ENCODE measurements at places on chromosomes 4 and X.
A peak's percentile ranks its signal among the peaks of the same experiment; 100 is the strongest.

DNA sequence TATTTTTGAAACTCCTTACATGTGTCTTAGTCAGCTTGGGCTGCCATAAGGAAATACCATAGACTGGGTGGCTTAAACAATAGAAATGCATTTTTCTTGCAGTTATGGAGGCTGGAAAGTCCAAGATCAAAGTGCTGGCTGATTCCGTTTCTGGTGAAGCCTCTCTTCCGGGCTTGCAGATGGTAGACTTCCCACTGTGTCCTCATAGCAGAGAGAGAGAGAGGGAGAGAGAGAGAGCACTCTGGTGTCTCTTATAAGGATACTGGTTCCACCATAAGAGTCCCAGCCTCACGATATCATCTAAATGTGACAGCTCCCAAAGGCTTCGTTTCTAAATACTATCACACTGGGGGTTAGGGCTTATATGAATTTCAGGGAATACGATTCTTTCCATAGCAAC, 39.7 kb downstream of the ENPEP start:
- no peak for DNase-seq

DNA sequence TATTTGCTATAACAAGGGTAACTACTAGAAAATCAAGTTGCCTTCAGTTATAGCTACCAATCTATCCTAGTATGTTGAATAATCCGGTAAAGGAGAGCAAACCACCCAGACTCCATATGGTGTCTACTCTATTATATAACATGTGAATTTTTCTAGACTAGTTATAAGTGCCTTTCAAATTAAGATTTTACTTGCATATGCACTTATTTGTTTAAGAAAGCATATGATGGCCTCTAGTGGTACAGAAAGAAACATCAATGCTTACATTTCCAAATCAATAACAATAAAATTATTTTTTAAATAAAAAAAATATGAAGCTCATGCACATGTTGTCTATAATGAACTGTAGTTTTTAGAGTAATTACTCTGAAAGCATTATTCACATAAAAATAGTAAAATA, 1516.4 kb upstream of the PABPC4L start:
- DNase-seq: no peak

GRCh38 chrX:19670321-19670750, 155.0 kb upstream of the MAP3K15 start:
- no peak for DNase-seq

DNA sequence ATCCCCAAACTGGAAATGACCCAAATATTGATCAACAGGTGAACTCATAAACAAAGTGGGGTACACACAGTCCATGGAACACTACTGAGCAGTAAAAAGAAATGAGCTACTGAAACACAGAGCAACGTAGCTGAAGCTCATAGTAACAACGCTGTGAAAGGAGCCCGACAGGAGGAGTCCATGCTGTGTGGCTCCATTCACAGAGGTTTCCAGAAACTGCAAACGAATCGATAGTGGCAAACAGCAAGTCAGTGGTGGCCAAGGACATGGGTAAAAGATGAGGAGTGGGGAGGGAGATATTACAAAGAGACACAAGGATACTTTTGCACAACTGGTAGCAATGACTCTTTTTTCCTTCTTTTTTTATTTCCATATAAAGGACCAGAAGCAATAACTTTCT, 90.4 kb downstream of the HAUS3 start:
- no peak for DNase-seq

- no peak for DNase-seq
Observed at GRCh38 chr4:86679441-86679840, 85.3 kb downstream of the PTPN13 start.

DNA sequence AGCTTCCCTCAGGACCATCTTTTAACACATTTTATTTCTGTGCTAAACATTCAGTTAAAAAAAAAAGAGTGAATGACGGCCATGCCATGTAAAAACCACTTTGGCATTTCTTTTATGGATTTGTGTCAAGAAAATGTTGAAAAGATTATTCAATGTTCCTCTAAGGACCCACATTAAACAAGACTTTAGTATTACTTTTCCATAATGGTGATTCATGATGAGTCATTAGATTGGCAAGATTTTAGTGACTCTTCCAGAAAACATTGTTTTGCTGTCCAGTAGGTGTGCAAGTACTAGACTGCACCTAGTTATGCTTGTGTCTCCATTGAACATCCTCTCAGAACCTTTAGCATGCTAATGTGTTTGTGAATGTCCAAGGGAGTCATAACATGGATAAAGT, 748.6 kb downstream of the STPG2 start:
- no peak for DNase-seq

DNA sequence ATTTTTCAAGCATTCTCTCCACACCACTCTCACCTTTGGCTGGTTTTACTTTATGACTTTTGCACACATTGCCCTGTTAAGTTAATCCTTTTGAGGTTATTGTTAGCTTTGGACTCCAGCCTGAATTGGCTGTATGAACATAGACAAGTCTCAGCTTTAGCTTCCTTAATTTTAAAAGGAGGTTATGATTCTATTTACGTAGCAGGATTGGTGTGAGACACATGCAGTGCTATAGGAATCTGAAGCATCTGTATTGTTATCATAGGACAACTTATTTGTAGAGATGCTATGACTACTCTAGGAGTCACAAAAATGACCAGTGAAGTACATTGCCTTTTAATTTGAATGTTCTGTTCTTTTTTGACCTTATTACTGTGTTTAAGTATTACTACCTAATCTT, 15.7 kb downstream of the PGAM4 start:
- no peak for DNase-seq

DNA sequence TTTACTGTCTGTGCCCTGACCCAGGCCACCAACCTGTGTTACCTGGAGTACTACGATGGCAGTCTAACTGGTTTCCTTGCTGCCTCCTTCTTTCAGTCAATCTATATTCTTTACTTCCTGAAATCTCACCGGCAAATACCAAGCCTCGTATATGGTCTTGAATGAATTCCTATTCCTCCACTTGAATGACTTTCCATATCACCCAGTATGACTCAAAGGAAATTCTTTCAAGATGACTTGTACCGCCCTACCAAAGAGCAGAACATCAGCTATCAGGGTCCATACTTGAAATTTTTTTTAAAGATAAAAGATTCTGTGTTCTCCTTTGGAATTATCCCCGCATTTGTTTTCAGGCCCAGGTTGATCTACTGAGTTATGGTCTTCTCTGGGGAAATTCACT, 378.0 kb downstream of the AFF2 start:
- no peak for DNase-seq

DNA sequence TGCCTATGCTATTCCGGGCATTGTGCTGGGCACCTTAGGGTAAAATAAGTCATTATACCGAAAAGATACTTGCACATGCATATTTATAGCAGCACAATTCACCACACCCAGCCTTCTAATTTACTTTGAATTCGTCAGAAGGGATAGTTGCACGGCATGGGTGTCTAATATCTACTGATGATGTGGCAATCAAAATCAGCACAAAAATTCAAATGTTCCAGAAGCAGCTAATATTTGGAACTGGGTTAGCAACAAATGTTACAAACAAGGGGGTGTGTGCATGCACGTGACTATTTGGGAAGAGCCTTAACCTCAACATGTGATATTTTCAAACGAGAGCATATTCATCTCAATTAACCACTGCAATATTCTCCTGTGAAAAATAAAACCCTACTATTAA, 79.7 kb upstream of the PRSS48 start:
- no peak for DNase-seq

DNA sequence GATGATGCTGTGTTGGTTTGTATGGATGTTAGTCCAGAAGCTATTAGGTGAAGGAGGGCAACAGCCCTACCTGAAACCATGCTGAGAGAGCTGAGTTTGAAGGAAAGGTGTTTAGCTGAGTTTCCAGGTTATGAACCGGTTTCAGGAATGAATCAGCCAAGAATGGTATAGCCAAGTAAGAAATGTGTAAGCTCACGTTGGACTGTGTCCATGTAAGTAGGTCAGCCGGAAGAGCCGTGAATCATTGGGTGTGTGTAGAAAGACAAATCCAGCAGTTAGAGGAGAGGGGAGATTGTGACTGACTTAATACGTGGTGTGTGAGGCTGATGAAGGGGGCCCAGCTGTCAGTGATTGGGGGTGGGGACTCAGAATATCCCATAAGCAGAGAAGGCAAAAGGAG, 77.2 kb upstream of the SPIN4 start:
- DNase-seq: no peak

DNA sequence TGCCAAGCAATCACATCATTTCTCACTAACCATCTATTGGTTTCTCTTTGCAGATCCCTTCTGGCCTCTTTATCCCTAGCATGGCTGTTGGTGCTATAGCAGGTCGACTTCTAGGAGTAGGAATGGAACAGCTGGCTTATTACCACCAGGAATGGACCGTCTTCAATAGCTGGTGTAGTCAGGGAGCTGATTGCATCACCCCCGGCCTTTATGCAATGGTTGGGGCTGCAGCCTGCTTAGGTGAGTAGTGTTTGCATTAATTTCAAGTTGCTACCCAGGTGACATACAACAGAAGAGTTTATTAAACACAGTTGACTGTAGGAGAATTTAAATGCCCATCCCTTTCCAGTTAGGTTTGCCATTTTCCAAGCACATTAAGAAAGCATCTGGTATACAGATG, 112.2 kb downstream of the AKAP4 start:
- DNase-seq: no peak

GRCh38 chrX:63754860-63755579, 30.0 kb downstream of the ARHGEF9 start:
- DNase-seq: peak; percentile 69

- DNase-seq: no peak
Observed at GRCh38 chr4:102301167-102301566, 44.1 kb downstream of the SLC39A8 start.

DNA sequence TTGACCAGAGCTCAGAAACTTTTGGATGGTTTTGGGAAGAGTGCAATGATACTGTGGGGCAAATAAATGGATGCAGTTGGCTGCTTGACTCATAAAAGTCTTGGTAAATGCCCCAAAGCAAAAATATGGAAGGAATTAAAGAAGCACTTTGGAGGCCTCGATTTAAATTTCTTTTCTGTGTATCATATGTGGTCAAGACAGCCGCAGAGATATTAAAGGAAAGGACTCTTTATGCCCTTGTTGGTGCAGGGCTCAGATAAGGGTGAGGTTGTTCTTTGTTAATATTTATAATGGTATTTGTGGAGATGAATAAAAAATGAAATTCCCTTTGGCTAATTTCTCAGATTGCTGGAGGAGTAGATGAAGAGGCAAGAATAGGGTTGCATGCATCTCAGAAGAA, 90.2 kb downstream of the NHS start:
- DNase-seq: no peak

- no peak for DNase-seq
Observed at GRCh38 chr4:164906368-164906767, 29.4 kb downstream of the APELA start.

DNA sequence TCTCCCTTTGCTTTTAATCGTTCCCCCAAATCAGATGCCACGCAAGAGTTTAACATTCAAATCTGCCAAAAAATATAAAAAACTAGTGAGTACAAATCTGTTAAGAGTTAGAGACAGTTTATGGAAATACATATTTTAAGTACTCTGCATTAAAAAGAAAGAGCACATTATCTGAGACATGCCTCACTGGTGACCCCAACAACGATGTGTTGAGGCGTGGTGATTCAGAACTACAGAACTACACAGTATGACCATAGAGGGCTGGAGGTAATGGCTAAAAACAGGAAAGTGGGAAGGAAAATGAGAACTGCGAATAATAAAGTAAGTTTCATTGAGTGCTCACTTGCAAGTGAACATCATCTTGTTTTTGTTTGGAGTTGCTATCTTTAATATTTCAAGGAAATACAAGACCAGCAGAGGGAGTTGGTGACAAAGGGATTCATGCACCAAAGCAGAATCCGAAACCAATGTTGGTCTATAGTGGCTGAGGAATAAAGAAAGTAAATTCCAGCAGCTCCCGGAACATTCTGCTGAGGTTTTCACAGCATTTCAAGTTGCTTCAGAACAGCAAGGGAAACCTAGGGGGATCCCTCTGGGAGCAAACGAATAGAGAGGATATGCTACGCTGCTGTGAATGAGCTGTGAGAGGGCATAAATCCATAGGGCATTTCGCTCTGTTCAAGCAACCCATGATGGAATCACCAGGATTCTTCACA, 92.2 kb downstream of the DCHS2 start:
- no peak for DNase-seq

- no peak for DNase-seq
Observed at GRCh38 chrX:31629195-31629594, 557.4 kb upstream of the FTHL17 start.

GRCh38 chr4:104693601-104694201, 199.0 kb upstream of the CXXC4 start:
- DNase-seq: no peak

DNA sequence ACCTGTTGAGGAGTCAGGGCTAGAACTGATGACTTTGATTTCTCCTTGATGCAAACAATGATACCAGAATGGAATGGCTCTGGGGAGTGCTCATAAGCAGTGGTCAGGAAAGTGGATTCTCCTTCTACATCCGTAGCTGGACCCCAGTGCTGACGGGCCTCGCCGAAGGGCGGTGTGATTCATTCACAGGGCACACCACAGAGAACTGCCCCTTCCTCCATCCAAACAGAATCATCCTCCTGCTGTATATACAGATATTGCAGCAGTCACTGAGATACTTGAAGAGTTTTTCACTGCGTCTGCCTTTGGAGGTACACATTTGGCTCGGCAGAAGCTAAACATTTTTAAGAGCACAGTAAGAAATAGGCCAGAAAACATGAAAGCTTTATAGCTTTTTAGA, 7.3 kb upstream of the DCTD start:
- DNase-seq: no peak

- DNase-seq: no peak
Observed at GRCh38 chr4:37517326-37517725, 168.8 kb downstream of the RELL1 start.

DNA sequence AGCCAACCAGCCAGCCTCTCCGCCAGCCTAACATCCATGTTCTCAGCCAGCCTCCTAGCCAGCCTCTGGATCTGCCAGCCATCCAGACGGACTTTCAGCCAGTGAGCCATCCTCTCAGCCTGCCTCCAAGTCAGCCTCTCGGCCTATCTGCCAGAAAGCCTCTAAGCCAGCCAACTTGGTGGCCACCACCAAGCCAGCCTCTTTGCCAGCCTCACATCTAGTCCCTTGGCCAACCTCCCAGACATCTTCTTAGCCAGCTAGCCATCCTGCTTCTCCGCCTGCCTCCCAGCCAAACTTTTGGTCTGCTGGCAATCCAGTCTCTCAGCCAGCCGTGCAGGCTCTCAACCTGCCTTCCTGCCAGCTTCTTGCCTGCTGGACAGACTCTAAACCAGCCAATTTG, 16.4 kb upstream of the ARAP2 start:
- no peak for DNase-seq

GRCh38 chr4:118173126-118173525, 138.8 kb downstream of the NDST3 start:
- DNase-seq: no peak

GRCh38 chr4:74031576-74031975, 6.9 kb downstream of the CXCL3 start:
- DNase-seq: no peak

DNA sequence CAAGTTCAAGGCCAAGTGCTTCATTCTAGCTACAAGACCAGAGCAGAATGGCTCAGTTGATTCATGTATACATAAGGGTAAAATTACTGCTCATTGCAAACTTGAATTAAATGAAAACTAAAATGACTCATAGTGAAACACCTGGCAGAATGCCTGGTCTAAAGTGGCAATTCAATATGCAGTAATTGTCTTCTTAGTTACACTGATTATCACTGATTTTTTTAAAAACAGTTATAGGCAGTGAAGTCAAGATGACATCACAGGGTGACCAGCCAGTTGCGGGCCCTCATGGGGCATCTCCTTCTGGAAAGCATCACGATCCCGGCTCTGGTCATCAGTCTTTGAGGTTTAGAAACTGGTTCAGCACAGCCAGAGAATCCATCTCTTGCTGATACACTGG, 154.2 kb downstream of the RAB28 start:
- DNase-seq: no peak
